GF-D8 (cell line): ENCODE measurements at places on chromosomes 2 and 18.

GRCh38 chr18:74951165-74951760, 257.7 kb downstream of the PTGR3 start:
- no peak for DNase-seq

- DNase-seq, result no peak
These were observed 18.1 kb downstream of the BCL2L11 start for GRCh38 chr2:111138839-111139238.

DNA sequence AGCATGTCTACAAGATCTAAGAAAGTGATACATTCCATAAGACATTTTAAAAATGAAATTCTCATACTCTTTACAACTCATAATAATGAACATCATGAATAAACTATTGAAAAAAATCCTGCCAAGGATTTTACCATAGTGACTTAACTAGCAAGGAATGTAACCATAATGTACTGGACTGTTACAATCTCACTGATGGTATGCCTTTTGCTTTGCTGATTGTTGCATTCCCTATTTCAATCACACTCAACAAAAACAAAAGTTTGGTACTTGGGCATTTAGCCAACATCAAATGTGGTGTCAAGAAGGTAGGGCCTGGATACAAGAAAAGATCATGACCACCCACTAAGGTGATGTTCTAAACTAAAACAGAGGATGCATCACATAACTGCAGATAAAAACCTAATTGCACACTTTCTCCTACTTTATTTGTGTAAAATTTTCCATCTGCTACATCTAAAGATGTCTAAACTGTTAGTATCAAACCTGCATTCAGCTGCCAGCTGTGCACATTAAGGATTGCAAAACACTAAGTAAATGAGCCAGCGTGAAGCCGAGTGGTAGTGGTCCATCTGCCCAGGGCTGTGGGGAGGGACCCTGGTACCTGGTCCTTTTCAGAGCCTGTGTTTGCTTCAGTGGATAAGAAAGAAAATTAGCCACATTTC, 564.4 kb downstream of the ZEB2 start:
- no peak for DNase-seq

- no peak for DNase-seq
These were observed 123.9 kb downstream of the UXS1 start for GRCh38 chr2:106070181-106070580.

DNA sequence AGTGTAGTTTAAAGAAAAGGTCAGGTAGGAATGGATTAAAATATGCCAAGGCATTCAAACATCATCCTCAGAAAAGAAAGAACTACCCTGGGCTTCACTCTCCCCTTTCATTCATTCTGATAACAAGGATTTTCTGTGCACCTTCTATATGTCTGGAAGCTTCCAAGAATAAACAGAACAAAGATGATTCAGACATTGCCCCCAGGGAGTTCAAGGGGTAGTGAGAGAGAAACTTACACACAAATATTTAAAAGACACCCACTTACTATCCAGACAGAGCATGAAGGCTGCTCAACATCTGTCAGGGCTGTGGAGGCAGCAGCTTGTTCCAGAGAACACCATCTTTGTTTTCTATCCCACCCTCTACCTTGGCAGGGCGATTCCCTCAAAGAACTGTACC, 140.5 kb downstream of the ALK start:
- DNase-seq, result no peak

DNA sequence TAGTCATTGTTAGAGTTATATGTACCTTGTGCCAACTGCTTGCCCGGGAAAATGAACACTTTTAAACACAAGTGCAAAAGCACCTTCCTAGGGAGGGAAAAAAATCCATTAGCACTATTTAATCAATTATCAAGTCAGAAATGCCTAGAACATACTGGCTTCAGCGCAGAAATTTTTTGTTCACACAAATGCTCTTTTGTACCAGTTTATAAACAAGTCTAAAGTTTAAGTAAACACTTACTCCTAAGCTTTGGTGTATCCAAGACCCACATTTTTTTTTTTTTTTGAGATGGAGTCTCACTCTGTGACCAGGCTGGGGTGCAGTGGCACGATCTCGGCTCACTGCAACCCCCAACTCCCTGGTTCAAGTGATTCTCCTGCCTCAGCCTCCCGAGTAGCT, 30.6 kb downstream of the GFPT1 start:
- no peak for DNase-seq

GRCh38 chr2:215188078-215188477, 49.7 kb upstream of the ABCA12 start:
- DNase-seq, result no peak

- DNase-seq, result no peak
These were observed 1.6 kb upstream of the RIOK3 start for GRCh38 chr18:23451491-23451890.

DNA sequence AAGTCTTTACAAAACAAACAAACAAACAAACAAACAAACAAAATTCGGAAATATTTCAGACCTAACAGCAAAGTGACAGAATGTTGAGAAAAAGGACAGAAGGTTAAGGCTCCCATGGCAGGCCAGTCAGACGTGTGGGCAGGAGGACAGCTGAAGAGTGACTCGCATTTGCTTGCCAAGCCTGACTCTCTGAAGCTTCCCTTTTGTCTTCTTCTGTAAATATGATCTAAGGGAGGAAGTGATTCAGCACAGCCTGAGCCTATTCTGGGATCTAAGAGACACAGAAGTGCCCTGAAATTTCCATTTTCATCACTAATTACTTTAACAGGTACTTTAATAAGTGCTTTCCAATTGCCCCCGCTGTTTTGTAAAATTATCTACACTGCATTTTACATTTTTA, 134.0 kb upstream of the LYPD1 start:
- peak; percentile 6 for DNase-seq

GRCh38 chr2:47386551-47386950, 16.4 kb upstream of the MSH2 start:
- no peak for DNase-seq

DNA sequence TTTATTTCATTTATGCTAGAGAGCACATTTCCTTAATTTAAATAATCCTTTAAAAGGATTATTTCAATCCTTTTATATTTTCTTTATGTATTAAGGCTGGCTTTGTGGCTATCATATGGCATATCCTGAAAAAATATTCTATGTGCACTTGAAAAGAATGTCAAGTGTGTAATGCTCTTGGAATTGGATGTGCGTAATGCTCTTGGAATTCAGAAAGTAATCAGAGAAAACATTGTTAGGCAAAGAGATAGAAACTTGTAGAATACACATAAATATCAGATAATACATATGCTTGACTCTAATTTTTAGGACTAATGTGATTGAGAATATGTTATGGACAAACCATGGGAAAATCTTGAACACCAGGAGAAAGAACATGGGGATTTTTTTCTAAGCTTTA, 197.5 kb upstream of the COL3A1 start:
- no peak for DNase-seq
